Fibroblast of lung (primary cell): ENCODE measurements at places on chromosomes 7 and 10. TPM values are rescaled to one million over a fixed set of nuclear protein-coding genes. Genes with fewer than 3 reads are reported as not detected.

DNA sequence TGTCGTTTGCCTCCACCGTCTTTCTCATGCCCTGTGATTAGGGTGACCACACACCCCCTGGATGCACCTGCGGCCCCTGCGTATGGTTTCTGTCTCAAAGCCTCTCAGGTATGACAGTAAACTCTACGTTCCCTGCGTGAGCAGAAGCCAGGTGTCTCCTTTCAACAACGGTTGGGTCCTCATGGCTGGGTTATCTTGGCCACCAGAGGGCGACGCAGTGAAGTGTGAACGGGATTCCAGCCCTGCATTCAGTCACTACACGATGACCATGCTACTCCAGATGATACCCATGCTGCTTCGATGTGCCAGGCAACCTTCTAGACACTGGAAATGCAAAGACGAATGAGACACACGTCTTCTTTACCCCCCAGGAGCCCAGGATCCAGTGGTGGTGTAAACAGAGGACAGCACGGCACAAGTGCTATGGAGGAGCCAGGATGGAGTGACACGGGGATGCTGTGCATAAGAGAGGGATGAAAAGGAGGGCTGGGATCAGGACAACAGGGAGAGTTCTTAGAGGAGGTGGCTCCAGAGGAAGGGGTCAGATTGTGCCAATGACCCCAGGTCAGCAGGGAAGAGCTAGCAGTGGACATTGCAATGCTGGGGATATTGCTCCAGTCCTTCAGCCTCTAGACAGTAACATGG lies 228.1 kb upstream of the PFKP start:
- DNase-seq = no peak

- no peak for DNase-seq
Measured at GRCh38 chr7:134892963-134893362, 93.3 kb upstream of the AGBL3 start.

DNA sequence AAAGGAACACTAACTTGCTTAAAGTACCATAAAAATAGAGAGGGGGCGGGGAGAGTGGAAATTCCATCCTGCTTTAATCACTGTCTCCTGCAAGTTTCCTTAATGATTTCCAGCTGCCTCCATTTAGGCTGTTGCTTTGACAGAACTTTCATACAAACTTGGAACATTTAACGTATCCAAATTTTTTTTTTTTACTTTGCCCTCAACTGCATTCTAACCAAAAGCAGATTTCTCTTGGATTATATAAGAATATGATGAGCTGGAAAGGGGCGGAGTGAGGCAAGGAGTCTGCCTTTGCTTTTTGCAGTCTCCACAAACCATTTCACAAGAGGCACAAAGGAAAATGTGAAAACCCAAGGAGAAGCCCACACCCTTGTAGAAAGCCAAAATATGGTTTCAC lies 46.6 kb upstream of the COL1A2 start:
- DNase-seq = peak; percentile 96

The MMP21 gene
- total RNA-seq = 0.17 and 0.26 TPM in 2 replicates

DNA sequence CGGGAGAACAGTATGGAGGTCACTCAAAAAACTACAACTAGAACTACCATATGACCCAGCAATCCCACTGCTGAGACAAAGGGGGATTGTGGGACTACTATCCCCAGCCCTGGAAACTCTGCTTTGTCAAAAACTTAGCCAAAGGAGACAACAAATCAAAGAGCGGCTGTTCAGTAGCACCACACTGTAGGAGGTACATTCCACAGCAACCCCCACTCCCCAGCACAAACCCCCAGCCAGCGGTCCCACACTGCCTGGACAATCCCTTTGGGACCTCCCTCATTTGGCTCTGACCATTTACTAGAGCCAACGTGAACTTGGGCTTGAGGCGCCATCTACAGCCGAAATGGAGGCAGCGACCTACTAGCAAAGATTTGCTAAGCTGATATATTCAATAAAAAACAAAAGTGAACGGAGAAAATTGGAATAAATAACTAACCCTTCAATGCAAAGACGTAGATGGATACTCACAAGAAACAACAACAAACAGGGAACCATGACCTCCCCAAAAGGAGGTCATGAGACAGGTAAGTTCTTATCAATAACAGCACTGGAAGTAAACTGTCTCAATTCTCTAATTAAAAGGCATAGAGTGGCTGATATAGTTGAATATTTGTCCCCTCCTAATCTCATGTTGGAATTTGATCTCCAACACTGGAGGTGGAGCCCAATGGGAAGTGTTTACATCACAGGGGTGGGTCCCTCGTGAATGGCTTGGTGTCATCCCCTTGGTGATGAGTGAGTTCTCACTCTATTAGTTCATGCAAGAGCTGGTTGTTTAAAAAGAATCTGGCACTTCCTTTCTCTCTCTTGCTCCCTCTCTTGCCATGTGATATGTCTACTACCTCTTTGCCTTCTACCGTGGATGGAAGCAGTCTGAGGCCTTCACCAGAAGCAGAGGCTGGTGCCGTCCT lies 119.0 kb upstream of the KCNMA1 start:
- DNase-seq = peak; percentile 66

DNA sequence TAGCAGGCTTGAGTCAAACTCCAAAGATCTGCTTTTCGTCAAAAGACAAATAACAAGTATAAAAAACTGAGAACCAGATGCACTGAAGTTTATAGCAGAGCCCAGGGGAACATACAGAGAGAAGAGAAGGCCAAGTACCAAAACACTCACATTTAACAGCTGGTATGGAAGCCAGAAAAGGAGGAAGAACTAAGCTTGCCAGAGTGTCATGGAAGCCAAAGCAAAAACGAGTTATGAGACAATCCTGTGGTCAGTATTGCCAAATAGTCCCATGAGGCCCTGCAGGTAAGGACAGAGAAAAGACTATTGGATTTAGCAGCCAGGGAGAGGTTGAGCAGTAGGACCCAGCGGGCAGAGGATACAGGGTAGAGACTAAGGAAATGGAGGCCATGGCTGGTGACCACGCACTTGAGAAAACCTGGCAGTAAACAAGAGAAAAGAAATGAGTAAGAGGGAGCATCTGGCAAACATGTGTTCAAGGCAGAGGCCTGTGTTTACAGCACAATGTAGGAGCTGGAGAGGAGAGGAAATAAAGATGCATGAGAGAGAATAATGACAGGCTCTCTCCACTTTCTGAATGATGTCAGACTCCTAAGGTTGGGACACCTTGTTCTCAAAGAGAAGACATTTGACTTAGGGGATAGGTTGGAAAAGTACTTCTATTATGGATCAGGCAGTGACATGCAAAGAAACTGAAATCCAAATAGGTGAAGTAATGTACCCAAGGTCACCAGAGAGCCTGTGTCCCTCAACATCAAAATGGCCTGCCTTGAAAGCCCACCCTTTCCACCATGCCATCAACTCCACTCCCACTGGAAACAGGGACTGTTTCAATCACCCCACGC lies 9.1 kb downstream of the CREB3L2 start:
- DNase-seq = peak; percentile 96

DNA sequence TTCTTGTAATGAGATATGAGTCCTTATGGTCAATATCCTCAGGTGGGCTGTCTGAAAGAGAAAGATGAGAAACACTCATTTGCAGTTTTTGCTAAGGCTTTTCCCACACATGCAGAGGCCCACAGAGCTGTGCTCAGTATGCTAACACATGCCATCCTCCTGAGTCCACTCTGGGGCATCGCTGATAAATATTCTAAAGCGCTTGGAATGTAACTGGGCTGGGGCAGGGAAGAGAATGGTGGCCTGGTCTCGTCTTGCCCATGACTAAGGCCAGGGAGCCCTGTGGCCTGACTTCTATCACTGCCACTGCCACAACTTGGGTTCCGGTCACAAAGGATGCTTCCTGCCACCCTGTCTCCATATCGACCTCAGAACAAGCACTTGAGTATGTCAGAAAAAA lies 199.7 kb upstream of the FRMD4A start:
- peak; percentile 3 for DNase-seq

DNA sequence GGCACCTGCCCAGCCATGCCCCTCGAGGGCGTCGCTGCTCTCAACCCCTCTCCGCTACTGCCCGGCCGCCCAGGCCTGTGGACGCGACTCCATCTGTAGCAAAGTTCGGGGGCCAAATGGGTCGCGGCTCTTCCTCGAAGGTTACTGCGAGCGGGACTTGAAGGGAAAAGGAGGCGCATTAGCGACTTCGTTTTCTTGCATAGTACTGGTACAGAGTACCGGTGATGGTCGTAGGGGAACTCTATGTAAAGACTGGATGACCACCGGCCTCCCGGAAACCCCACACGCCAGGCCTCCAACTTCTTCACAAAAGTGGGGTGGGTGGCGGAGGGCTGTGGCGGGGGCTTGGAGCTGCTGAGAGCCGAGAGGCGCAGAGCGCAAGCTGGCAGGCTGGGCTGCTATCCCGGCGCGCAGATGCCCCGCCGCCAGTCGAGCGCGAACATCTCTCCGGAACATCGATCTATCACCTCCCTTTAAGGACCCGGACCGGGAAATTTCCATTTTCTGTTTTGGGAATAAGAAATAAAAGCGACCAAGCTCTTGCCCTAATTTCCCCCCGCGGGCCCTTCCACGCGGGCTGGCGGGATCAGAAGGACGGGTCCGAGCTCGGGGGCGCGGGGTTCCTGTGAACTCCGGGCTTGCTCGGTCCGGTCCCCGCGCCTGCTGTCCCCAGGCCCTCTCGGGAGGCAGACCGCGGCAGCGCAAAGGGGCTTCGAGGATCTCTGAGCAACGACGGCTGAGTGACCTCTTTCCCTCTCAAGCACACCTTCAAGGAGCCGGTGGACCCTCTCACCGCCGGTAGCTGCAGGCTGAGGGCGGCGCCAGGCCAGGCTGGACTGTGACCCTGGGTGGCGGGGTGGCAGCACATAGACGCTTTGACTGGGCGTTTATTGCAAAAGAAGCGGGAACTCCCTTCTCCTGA lies 12.2 kb upstream of the FEZF1 start:
- DNase-seq = no peak

DNA sequence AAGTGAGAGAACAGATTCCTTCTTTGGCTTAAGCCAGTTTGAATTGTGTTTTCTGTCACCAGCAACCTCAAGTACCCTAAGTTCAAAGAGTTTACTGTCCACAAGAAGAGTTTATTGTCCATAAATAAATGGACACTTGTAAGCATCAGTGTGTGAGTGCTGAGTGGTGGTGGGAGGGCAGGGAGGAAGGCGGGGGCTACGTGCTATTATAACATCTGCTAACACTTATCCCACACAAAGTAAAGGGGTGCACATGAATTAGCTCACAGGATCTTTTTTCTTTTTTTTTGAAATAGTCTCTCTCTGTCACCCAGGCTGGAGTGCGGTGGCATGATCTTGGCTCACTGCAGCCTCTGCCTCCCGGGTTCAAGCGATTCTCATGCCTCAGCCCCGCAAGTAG lies 87.2 kb downstream of the MICALL2 start:
- DNase-seq = no peak

The MPP7 gene
- total RNA-seq = 0.51 and 0.99 TPM in 2 replicates

- DNase-seq = no peak
Measured at GRCh38 chr10:131921184-131921583, 20.4 kb downstream of the PPP2R2D start.

- DNase-seq = no peak
Measured at GRCh38 chr7:71017602-71018001, 114.3 kb upstream of the GALNT17 start.

- no peak for DNase-seq
Measured at GRCh38 chr10:44982496-44982895, 3.9 kb upstream of the DEPP1 start.

- no peak for DNase-seq
Measured at GRCh38 chr10:95214793-95215192, 20.8 kb downstream of the ACSM6 start.

- DNase-seq = no peak
Measured at GRCh38 chr10:34237898-34238455, 577.1 kb downstream of the PARD3 start.

The SHLD2 gene
- total RNA-seq = 21.6 and 26.2 TPM in 2 replicates
